NCI-H1092 (cell line): ENCODE measurements at places on chromosomes 16 and 17.

GRCh38 chr17:5555254-5555653, 29.1 kb downstream of the NLRP1 start:
- DNase-seq = no peak

- no peak for DNase-seq
Measured at GRCh38 chr17:72724267-72724666, 368.2 kb downstream of the SLC39A11 start.

- DNase-seq = no peak
Measured at GRCh38 chr16:11233727-11234376, 22.2 kb downstream of the SOCS1 start.

GRCh38 chr16:21611198-21611555, 11.8 kb downstream of the METTL9 start:
- DNase-seq = no peak

DNA sequence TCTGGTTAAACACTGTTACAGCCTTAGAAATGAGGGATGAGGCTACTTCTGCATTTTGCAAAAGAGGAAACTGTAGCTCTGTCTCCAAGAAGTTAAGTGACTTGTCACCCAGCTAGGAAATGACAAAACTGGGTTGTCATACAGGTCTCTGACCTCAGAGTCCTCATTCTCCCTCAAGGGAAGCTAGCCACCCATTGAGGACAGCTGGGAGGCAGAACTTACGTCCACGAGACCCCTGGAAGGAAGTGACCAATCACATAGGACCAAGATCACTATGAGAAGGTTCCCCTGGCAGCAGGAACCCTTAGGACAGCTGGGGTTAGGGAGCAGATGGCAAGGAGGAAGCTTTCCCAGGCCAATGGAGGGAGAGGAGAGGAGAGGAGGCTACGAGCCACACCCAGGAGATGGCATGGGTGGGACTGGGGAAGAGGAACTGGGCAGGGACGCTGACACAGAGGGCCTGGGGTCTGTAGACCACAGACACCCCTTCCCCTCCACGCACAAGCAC, 11.2 kb downstream of the METTL22 start:
- DNase-seq = no peak
